ENCODE measurements at places on chromosomes 12 and 14.

GRCh38 chr12:75305412-75306332, 24.5 kb downstream of the CAPS2 start:
- no peak for DNase-seq

- no peak for DNase-seq
Measured at GRCh38 chr14:77375973-77376770, 722 bp downstream of the TMED8 start.

GRCh38 chr14:79136071-79137044, 966.2 kb downstream of the NRXN3 start:
- DNase-seq, result no peak

DNA sequence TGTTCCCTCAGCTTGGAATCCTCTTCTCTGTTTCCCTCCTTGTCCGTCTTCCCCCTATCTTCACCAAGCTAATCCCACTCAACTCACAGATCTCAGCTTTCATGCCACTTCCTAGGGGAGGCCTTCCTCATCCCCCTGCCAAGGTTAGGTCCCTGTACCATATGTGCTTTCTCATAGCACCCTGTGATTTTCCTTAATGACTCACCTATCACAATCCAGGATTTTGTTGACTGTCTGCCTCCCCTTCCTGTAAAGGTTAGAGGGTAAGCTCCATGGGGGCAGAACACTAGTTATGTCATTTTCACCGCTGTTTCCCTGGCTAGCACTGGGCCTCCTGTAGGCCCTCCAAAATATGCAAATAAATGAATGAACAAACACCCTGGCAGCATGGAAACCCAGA, 57.6 kb downstream of the CRADD start:
- no peak for DNase-seq

GRCh38 chr14:96097752-96098151, 58.6 kb downstream of the C14orf132 start:
- DNase-seq, result no peak

GRCh38 chr14:88866305-88866704, 41.9 kb downstream of the TTC8 start:
- DNase-seq, result no peak

DNA sequence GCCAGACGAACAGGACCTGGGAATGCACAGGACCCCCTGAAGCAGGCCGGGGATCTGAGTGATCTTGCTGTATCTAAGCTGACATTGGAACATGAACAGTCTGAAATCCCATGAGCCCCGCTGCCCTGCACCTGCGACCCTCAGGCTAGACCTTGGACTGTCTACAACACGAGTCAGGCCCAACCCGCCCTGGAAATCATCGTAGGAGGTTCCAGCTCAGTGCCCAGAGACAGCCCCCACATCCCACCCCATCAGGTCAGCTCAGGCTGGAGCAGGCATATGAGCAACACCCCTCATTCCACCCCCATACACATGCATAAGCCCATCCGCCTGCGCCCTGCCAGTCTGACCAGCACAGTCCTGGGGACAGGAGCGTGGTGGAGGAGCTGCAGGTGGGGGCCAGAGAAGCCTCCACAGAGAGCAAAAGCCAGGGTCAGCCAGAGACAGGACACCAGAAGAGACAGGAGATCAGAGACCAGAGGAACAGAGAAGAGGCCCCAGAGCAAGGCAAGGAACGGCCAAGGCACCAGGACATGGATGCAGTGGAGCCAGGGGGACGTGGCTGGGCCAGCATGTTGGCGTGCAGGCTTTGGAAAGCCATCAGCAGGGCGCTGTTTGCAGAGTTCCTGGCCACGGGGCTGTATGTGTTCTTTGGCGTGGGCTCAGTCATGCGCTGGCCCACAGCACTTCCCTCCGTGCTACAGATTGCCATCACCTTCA, at the start of gene AQP6:
Gene AQP6, plus strand, starts transcription at position 307 of the 720 bp plus-strand sequence. Its CDS starts 227 bp downstream, at position 534.
- no peak for DNase-seq

DNA sequence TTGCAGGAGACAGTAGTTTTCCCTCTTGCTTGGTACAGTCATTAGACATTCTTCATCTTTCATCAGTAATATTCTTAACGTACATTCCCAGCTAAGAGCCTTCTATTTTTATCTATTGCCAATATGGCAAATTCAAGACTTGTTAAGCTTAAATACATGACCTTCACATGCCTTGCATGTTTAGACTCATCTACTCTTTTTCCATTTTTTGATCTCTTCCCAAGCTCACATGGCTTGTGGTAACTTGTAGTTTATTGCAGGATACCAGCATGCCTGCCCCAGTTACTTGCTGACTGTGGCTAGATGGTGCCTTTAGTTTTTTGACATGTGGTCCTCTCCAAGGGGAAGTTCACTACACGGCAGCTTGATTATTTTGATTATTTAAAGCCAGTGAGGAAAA, 729.0 kb downstream of the SLC6A15 start:
- DNase-seq, result no peak

DNA sequence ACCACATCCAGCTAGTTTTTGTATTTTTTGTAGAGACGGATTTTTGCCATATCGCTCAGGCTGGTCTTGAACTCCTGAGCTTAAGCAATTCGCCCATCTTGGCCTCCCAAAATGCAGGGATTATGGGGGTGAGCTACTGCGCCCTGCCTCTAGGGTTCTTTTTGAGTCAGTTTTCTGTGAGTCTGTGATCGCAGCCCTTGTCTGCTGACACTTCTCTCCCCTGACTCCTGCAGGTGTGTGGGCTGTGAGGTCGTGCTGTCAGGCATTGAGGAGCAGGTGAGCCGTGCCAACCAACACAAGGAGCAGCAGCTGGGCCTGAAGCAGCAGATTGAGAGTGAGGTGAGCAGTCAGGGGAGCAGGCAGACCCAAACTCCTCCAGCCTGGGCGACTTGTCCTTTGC, 6.3 kb downstream of the COPS7A start:
- no peak for DNase-seq

- no peak for DNase-seq
Measured at GRCh38 chr14:97462081-97462480, 664.9 kb downstream of the VRK1 start.

- peak; percentile 15 for DNase-seq
Measured at GRCh38 chr12:122980183-122981035, at the start of gene ARL6IP4. TSS of gene ARL6IP4 (plus strand) at chr12:122980681. CDS start at chr12:122981140, 459 bp downstream.

- DNase-seq, result no peak
Measured at GRCh38 chr14:77257700-77258099, 13.3 kb downstream of the NGB start.

- DNase-seq, result no peak
Measured at GRCh38 chr14:102208741-102209140, 69.0 kb downstream of the WDR20 start.

DNA sequence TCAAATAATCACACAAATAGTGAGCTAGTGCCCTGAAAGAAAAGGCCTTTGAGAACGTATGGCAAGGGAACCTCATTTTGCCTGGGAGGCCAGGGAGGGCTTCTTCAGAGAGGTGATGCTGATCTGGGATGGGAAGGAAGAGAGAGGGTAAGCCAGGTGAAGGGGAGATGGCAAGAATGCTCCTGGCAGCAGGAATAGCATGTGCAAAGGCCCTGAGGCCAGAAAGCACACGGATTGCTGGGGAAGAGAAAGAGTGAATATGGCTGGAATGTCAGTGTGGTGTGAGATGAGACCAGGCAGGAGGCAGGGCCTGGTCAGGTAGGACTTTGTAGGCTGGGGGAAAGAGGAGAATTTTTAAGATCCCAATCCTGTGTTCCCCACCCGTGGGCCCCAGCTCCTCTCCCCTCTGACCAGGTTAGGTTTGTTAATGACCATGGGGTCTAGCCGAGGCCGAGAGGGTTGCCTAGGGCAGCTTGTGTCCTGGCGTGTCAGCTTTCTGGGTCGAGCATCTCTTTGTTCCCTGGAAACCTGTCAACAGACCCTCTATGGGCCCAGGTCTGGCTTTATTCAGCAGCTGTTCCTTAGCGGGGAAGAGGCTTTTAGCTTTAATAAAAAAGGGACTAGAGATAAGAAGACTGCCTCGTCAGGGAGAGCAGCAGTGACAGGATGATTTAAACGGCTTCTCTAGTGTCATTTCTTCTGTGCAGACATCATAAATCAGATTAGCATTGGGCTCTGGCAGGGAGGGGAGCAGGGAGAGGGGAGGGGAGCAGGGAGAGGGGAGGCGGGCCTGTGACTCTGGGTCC, 123.4 kb downstream of the ADCK1 start:
- no peak for DNase-seq

- DNase-seq, result no peak
Measured at GRCh38 chr12:93970900-93971688, 177.3 kb upstream of the PLXNC1 start.

GRCh38 chr14:51430633-51431032, 190.6 kb downstream of the TMX1 start:
- DNase-seq, result no peak

- no peak for DNase-seq
Measured at GRCh38 chr12:11633968-11634367, 15.5 kb upstream of the ETV6 start.

DNA sequence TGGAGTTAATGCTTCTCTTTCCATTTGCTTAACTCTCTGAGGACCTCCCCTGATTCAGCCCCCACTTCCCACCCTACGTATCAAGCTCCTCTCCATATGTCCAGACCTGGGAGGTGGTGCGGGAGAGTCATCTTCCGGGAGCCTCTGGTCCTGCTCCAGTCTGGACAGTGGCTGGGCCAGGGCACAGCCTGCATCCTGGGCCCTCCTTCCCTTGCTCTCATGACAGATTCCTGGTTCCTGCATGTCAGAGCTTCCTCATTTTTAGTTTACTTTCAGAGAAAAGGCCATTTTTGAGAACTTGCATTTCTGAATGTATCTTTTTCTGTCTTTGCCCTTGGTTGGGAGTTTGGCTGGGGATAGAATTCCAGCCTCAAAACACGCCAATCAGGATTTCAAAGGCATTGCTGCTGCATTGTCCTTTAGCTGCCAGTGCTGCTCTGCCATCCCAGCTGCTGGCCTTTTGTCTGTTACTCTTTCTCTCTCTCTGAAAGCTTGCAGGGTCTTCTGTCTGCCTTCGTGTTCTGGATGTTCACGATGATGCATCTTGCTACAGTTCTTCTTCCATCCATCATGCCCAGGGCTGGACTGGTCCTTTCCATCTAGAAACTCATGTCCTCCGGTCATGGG, 54.7 kb downstream of the SLC6A12 start:
- DNase-seq, result no peak

- no peak for DNase-seq
Measured at GRCh38 chr14:96102081-96102856, 63.1 kb downstream of the C14orf132 start.

DNA sequence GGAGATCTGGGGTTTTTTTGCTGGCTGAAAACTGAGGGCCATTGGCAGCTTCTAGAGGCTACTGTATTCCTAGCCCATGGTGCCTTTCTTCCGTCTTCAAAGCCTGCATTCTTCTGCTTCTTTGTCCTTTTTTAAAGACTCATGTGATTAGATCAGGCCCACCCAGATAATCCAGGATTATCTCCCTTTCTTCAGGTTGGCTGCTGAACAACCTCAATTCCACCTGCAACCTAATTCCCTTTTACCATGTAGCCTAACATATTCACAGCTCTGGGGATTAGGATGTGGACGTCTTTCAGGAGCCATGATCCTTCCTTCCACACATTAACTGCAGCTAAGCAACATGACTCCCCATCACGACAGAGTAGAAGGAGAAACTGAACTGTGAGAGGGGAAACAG, 985.5 kb downstream of the DIO2 start:
- DNase-seq, result no peak

GRCh38 chr12:124326871-124327270, 32.0 kb downstream of the RFLNA start:
- DNase-seq, result no peak

DNA sequence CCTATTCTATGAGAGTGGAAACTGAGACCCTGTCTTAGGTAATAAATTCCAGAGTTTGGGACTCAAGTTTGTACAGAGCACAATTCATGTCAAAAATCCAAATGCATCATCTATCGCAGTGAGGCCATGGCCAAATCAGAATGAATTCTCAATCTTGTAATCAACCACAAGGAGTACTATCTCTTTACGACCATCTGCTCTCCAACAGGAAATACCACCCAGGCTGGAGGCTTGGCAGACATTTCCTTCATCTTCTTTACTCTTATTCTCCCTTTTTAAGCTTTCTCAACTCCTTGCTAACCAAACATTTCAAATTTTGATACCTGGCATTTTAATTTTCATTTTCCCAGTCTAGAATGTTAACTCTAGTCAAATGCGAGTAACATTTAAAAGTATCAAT, 32.7 kb upstream of the RNU6-7 start:
- no peak for DNase-seq

DNA sequence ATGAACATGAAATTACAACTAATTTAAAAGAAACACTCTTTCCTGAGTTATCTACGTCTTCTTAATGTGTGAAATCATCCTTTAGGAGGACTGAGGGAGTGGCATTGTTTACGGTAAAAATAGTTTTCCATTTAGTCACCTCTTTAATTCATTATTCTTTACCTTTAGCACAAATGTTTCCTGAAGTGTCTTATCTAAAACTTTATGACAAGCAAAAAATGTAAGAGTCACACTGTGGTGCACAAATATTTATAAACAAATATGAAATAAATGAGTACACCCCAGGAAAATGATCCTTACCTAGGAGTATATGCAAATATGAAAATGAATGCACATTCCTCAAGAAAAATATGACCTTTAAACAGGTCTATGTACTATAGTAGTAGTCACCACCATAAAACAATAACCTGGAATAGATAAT, 104.6 kb downstream of the PTPRR start:
- DNase-seq, result no peak

DNA sequence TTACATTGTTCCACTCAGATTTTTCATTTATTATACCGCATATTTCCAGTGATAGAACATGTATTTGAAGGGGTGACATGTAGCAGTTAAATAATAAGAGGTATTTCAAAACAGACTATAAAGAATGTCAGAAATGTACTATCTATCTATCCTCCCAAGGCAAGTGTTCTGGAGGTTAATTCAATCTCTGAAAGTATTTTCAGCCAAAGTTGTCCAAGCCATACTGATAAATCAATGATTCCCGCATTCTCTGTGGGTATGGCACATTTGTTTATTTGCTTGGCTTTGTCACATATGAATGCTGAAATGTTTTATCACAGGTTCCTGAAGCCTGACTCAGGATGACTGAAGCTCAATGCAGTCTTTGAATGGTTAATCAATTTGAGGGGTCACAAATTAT, 35.8 kb downstream of the KCNH5 start:
- DNase-seq, result no peak

- DNase-seq, result peak; percentile 24
Measured at GRCh38 chr14:55188686-55189295, 2.6 kb downstream of the DLGAP5 start.

- no peak for DNase-seq
Measured at GRCh38 chr14:36173161-36173560, 3.4 kb downstream of the PTCSC3 start.

GRCh38 chr12:80101126-80101525, 1.8 kb downstream of the OTOGL start:
- no peak for DNase-seq

DNA sequence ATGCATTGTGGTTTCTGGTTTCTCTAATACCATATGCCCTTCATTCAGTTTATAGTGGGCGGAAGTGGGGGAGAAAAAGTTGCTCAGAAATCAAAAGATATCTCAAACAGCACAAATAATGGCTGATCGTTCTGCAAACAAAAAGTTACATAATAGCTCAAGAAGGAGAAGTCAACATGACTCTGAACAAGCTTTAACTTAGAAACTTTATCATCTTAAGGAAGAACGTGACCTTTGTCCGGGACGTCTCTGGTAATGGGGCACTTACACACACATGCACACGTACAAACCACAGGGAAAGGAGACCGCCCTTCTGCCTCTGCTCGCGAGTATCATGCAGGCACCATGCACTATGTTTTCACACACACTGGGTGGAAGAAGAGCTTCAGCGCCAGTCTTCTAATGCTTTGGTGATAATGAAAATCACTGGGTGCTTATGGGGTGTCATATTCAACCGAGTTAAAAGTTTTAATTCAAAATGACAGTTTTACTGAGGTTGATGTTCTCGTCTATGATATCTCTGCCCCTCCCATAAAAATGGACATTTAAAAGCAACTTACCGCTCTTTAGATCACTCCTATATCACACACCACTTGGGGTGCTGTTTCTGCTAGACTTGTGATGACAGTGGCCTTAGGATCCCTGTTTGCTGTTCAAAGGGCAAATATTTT, 4.7 kb downstream of the FOS start:
- no peak for DNase-seq

Data from GM04503 (cell line).